Myocyte (in vitro differentiated cells): ENCODE measurements at places on chromosomes 3 and 15.

- no peak for DNase-seq
These were observed 28.9 kb downstream of the FSTL1 start for GRCh38 chr3:120421926-120422325.

GRCh38 chr3:152508705-152509104 is 240.0 kb downstream of the MBNL1 start:
- DNase-seq: no peak

GRCh38 chr3:37492977-37493471 is 318.6 kb upstream of the LRRFIP2 start:
- peak; percentile 23 for DNase-seq

DNA sequence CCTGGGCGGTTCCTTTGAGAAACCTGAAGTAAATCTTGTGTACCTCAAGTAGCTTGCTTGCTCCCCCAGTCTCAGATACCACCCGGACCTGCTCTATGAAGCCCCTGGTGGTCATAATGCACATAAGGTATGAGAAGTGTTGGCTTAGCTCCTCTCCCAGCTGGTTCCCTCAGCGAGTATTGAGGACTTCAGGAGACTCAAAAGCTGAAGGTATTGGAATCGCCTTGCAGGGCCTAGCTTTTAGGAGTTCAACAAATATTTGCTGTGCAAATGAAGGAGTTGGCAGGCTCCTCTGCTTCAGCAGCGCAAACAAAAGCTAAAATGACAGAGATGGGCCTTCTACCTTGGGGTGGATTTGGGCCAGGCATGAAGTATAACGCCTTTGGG is 1.7 kb downstream of the CMTM8 start:
- peak; percentile 25 for DNase-seq

DNA sequence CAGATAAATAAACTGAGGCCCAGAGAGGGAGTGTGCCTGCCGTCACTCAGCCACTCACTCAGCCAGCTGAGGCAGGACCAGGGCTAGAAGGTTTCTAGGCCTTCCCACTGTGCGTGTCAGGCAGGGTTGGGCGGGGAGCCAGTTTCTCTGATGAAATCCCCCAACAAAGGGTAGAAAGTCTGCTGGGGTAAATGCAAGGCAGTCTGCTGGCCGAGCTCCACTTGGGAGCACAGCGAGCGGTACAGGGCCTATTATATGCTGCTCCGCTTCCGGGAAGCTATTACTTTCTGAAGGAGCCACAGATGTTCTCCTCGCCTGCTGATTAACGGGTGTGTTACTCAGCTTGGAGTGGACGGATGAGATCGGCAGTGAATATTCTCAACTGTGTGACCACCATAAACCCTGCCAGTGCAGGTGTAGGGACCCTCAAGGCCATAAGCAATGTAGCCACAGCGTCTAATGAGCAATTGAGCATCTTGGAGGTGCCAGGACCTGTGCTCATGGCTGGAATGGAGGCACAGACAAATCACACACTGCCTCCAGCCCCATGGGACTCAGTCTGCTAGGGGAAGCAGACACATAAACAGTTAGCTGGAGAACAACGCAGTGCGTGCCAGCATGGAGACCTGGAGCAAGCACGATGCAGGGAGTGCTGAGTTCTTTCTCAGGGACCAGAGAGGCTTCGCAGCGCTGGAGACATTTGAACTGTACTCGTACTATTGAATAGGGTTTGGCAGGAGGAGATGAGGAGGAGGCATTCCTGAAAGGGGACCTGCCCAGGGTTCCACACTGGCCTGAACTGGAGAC is 42.1 kb downstream of the CORO2B start:
- peak; percentile 46 for DNase-seq

DNA sequence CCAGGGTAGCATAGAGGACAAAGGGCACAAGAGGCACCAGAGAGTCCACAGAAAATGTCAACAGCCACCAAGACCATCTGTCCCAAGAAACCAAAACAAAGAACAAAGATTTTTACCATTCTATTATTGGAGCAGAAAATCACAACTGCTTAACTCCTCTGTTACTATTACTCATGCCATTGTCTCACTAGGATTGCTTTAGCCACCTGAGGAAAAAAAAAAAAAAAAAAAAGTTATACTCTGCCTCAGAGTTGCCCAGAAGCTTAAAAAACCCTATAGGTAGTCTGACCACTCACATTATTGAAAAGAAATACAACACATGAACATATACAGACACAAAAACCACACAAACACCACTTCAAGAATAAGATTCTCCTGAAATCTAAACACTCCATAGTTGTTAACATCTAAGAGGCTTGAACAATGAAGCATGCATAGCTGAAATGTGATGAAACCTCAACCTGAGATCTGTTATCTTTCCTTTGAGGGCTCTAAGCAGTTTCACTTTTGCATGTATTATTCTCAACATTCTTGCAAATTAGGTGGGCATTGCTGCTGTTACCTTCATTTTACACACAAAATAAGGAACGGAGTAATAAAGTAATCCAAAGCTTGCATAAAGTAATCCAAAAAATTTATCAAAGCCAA is 85.4 kb downstream of the IGSF11 start:
- no peak for DNase-seq

DNA sequence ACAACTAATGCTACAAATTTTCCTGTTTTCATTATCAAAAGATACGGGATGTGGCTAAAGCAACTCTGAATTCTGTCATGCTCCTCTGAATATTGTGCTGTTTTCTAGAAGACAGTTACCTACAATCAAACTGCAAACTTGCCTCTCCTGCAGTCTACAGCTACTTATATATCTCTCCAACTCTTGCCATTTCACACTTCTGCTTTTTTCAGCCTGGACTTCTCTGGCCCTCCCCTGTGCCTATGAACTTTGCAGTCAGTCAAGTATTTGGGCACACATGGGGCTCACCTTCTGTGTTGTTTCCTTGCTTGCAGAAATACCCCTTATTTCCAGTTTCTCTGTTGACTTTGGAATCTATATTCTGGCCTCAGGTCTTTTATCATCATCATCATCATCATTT is 575.6 kb downstream of the GRM7 start:
- DNase-seq: no peak
